Activated naive CD8-positive, alpha-beta T cell treated with anti-CD3 and anti-CD28 coated beads for 36 hours (primary cell): ENCODE measurements at places on chromosomes 7 and 10. TPM values are rescaled to one million over a fixed set of nuclear protein-coding genes. Genes with fewer than 3 reads are reported as not detected.

The VWC2 gene
- not detected for total RNA-seq

DNA sequence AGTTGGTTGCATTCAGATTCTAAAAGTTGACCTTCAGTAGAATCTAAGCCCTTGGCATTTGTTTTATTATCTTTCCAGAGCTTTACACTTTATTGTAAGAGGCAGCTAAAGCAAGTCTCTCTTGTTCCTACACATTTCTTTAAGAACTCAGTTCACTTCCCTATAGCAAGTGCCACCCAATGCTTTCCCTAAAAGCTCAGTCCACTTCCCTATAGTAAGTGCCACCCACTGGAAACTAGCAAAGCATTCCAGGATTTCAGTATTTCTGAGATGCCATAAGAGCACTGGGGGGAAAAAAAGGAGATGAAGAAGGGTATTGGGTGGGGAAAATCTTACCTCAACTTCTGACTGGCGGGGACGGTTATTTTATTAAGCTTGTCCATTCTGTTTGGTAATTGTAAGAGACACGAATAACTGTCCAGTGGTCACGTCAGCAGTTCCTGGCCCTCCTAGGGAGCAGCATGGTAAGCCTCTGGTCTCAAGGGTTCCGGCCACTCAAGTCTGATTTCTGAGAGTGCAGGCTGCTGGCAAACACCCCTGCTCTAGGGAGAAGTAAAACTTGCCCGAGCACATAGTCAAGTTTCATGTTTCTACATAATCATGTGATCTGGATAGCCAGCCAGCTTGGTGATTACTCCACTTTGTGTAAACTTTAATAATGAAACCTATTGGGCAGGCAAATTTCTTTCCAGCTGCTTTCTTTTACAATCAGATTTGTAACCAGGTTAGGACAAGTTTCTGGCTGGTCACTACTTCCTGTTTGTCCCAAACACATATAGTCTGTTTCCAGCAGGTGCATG lies at the start of gene BLNK:
TSS of gene BLNK (minus strand) at position 554 of the 800 bp plus-strand sequence. CDS start at position 383, 171 bp downstream.
- H3K4me1 ChIP-seq, result peaks cover 6% of the 10 kb centered on the region
- no peaks in the 10 kb centered on the region for H3K36me3 ChIP-seq
- DNase-seq, result no peak
- peaks cover 3% of the 10 kb centered on the region for H3K27me3 ChIP-seq
- H3K4me3 ChIP-seq, result peak within 1 kb of the TSS; percentile 52

The SAP25 gene
- 4.4 TPM for total RNA-seq

- no peaks in the 10 kb centered on the region for H3K27me3 ChIP-seq
- no peak overlapping the region for H3K4me3 ChIP-seq
- peaks cover 3% of the 10 kb centered on the region for H3K36me3 ChIP-seq
These were observed 31.3 kb downstream of the COX15 start for GRCh38 chr10:99700649-99701048.
